CD4-positive, alpha-beta T cell treated with Interleukin-12 subunit alpha and Interleukin-12 subunit beta, for 1 hour (primary cell): ENCODE measurements at places on chromosomes 5 and 9.

DNA sequence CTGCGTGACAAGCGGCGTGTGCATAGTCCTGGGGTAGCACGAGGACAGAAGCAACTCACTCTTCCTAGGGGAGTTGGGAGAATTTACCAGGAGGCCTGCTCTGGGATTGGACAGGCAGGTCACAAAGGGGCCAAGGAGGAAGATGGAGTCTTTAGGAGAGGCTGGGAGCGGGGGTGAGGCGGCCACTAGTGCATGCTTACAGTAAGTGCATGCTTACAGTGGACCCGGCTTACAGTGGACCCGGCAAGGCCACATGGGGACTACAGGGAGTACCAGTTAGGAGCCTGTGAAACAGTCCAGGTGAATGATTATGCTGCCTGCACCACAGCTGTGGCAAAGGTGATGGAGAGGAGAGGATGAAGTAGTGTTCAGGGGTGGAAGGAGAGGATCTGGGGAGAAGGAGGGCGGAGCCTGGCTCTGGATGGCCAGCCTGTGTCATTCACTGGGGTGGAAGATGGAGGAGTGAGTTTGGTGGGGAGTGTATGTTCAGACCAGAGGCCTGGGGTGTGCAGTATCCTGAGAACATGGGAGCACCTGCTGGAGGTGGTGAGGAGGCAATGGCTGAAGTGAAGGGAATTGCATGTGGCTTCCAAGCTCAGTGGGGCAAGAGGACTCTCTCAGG is 78.7 kb downstream of the CRB2 start:
- no peak for DNase-seq

GRCh38 chr5:84242286-84242685 is 142.4 kb downstream of the EDIL3 start:
- DNase-seq: no peak

DNA sequence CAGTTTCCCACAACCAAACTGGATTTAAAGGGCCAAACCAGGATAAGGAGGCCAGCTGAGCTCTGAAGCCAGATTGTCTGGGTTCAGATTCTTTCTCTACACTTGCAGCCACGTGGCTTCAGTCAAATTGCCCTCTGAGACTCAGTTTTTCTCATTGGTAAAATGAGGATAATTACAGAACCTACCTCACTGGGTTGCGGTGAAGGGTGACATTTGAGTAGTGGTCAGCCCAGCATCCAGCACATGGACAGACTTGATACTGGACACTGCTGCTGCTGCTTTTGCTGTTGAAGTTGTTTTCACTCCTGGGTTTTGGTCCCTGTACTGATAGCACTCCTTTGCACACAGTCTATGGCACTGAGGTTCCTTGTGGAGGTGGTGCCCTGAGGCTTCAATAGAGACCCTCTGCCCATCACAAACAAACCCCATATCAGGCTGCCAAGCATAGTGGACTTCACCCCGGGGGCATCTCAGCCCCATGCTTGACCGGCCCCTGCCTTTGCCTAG is 25.7 kb upstream of the CDKN2AIPNL start:
- no peak for DNase-seq

- no peak for DNase-seq
Observed at GRCh38 chr5:33631139-33631538, 190.4 kb downstream of the TARS1 start.

GRCh38 chr9:93582550-93582949 is 6.2 kb downstream of the PHF2 start:
- no peak for DNase-seq

DNA sequence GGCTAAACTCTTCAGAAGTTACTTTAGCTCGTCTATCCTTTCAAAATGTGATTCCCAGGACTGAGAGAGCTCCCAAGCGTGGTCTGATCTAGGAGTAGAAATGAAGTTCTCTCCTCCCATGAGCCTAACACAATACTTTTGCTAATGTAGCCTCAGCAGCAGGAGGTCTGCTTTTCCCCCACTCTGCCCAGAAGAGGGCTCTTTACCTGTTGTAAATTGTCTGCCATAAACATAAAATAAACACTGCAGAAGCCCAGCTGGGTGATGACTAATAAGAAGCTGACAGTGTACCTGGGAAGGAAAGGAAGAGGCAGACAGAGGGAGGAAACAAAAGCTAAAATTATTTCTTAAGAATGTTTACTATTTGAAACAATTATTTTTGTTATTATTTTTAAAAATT is 15.4 kb downstream of the SLC36A3 start:
- no peak for DNase-seq

DNA sequence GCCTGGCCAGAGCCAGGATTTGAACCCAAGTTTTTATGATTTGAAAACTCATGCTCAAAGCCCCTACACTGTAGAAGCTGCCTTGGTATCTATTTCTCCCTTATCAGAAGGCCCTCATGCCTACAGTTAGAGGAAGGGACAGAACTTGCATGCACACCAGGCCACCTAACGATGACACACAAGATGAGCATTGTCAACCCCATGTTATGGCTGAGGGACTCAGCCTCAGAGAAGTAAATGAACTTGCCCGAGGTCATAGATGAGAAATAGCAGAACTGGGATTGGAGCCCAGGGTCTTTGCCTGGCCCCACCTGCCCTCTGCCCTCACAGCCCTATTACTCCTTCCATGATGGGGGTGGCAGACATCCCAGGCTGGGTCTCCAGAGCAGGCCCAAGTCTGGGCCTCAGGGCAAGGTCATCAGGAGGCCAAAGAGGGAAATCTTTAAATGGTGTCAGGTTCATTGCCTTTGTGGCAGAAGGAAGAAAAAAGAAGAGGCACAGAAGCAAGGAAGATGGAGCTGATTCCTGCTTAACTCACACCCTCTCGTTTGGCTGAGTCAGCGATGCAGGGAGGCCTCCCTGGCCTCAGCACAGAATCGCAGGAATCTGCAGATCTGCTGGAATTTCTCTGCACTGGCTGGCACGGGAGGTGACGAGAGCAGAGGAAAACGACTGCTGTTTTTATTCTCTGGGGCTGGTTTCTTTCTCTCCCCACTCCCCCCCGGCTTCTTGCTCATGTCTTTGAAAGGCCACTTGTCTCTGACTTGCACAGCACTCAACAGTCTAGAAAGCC is 20.6 kb upstream of the CRB2 start:
- DNase-seq: no peak

- no peak for DNase-seq
Observed at GRCh38 chr9:18488886-18489285, 14.9 kb downstream of the ADAMTSL1 start.
